ENCODE measurements at places on chromosomes 4 and X.

DNA sequence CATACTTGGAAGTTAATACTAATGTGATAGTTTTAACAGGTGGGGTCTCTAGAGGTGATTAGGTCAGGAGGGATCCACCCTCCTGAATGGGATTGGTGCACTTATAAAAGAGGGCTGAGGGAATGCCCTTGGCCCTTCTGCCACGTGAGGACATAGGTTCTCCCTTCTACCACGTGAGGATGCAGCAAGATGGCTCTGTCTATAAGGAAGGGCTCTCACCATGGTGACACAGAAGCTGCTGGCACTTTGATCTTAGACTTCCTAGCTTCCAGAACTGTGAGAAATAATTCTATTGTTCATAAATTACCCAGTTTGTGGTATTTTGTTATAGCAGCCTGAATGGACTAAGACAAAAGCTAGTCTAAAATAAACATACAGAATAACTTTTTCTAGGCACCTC, 1.0 kb downstream of the AADAT start:
- DNase-seq = no peak

DNA sequence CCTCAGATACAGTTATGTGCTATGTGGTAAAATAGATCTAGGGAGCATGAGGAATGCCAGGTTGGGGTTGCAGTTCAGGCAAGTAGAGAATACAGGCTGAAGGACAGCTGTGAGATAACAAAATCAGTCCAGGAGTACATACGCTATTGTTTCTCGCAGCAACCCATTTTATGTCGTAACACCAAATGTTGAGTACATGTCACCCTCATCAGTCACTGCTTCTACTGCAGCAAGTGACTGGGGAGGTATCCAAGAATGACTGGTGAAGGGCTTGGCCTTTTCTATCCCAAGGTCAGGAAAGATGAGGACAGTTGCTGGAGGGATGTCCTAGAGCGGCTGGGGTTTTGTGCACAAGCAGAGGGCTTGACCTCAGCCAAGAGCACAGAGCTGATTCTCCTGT, 172.1 kb downstream of the CBR4 start:
- DNase-seq = no peak

- no peak for DNase-seq
Observed at GRCh38 chr4:44651425-44651824, at the start of gene YIPF7. YIPF7 (minus strand) TSS chr4:44651625; CDS start chr4:44650100, 1,525 bp downstream.

DNA sequence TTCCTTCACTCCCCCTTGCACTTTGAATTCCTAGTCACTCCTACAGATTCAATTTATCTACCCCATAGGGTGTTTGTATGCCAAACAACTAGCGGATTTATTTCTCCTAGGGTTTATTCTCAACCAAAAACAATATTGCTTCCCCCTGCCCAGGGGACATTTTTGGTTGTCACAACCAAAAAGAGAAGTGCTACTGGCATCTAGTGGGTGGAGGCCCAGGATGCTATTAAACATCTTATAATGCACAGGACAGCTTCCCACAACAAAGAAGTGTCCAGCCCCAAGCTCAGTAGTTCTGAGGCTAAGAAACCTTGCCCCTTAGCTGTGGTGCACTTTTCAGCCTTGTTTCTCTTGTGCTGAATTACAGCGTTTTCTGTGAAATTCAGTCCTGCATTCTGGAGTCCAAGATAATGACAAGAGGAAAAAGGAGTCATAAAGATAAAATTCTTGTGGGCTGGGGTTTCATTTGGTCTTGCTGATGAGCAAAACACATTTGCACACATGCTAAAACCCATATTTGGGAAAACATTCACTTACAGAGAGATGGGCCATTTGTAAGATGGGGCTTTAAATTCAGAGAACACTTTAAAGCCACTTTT, 11.2 kb upstream of the SYTL4 start:
- no peak for DNase-seq

DNA sequence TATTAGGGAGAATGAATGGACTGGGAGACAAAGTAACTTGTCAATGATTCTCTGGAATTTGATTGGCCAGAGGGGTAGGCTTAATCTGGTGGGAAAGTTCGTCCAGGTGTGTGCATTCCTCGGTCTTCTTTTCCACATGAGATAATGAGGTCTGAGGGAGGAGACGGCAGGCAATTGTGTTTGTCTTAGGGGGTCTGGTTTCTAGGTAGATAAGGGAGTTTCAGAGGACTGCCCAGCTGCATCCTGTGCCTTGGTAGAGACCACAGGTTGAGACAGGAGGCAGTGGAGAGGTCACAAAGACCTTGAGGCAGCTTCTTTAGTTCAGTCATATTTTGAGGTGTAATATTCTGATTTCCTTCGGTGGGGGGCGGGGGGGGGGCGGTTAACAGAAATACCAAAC, 4.3 kb downstream of the MGST2 start:
- no peak for DNase-seq

- no peak for DNase-seq
Observed at GRCh38 chr4:19947349-19947748, 304.4 kb upstream of the SLIT2 start.

GRCh38 chrX:152220606-152221005, 82.2 kb upstream of the MAGEA10 start:
- DNase-seq = no peak
